ENCODE measurements at places on chromosomes 2 and 18. TPM values are rescaled to one million over a fixed set of nuclear protein-coding genes. Genes with fewer than 3 reads are reported as not detected.

The ITGB1BP1 gene
- total RNA-seq = 78.3 TPM

The LYG1 gene
- total RNA-seq = 1.5 TPM

The CNDP1 gene
- 0.19 TPM for total RNA-seq

The CHRNA1 gene
- 1.4 TPM for total RNA-seq

The PPP1R1C gene
- 0.75 TPM for total RNA-seq

The LHCGR gene
- not detected for total RNA-seq

The NCOA1 gene
- total RNA-seq = 55.6 TPM

The NEU2 gene
- total RNA-seq = not detected

The LAMA1 gene
- 6.1 TPM for total RNA-seq

The SLC9A2 gene
- total RNA-seq = 67.1 TPM

The NDC80 gene
- total RNA-seq = 11.6 TPM

The DNAJC5G gene
- not detected for total RNA-seq

The AMER3 gene
- total RNA-seq = 0.52 TPM

The FOXD4L1 gene
- not detected for total RNA-seq

The PRSS56 gene
- not detected for total RNA-seq

The SP140 gene
- 4.9 TPM for total RNA-seq

The CLHC1 gene
- total RNA-seq = 15.5 TPM

The CD8B2 gene
- 0.07 TPM for total RNA-seq

The POTEJ gene
- total RNA-seq = not detected

The GPAT2 gene
- 3.2 TPM for total RNA-seq

The ESPNL gene
- 0.47 TPM for total RNA-seq

The RFX8 gene
- not detected for total RNA-seq

The LRRTM4 gene
- 0.41 TPM for total RNA-seq

The CDH19 gene
- total RNA-seq = 2.2 TPM

The PKDCC gene
- total RNA-seq = 79.3 TPM

The ACTG2 gene
- total RNA-seq = 391 TPM

The IL36A gene
- total RNA-seq = not detected

The GRHL1 gene
- 2.0 TPM for total RNA-seq

The NEURL3 gene
- total RNA-seq = 5.2 TPM

The XDH gene
- total RNA-seq = 75.4 TPM

The FAM237A gene
- not detected for total RNA-seq

The EFHD1 gene
- total RNA-seq = 2.2 TPM

The ME2 gene
- 64.2 TPM for total RNA-seq

The RBM44 gene
- 0.35 TPM for total RNA-seq

The CTLA4 gene
- 0.96 TPM for total RNA-seq

The LIMS3 gene
- 2.8 TPM for total RNA-seq

The AGXT gene
- 1.0 TPM for total RNA-seq

The RBMS1 gene
- total RNA-seq = 9.7 TPM

The TTR gene
- total RNA-seq = 0.51 TPM

The GREB1 gene
- total RNA-seq = 1.4 TPM

The POTEC gene
- total RNA-seq = not detected

The TMEM18 gene
- 19.0 TPM for total RNA-seq

The DTNA gene
- 2.8 TPM for total RNA-seq

The ARID5A gene
- 4.8 TPM for total RNA-seq

The MYO7B gene
- total RNA-seq = 118 TPM

The ANKRD30BL gene
- not detected for total RNA-seq

The VWA3B gene
- 2.8 TPM for total RNA-seq

The EFEMP1 gene
- 40.8 TPM for total RNA-seq

The EIF5B gene
- total RNA-seq = 30.1 TPM

The HTR2B gene
- total RNA-seq = 0.17 TPM

The ANKRD29 gene
- total RNA-seq = 1.9 TPM

The KCNG2 gene
- total RNA-seq = not detected

The IL1F10 gene
- not detected for total RNA-seq

The FBXO36 gene
- 2.1 TPM for total RNA-seq

The GULP1 gene
- total RNA-seq = 9.0 TPM

The PROC gene
- 0.80 TPM for total RNA-seq

The LRRTM1 gene
- 2.2 TPM for total RNA-seq

The RGPD3 gene
- 0.07 TPM for total RNA-seq

The FN1 gene
- total RNA-seq = 1,060 TPM

The SETBP1 gene
- total RNA-seq = 15.0 TPM

Measured in mucosa of descending colon (tissue), 3 donors.